ENCODE measurements at places on chromosomes 16 and 17.

GRCh38 chr16:15141586-15141985 lies 47.5 kb upstream of the RRN3 start:
- DNase-seq, result no peak

DNA sequence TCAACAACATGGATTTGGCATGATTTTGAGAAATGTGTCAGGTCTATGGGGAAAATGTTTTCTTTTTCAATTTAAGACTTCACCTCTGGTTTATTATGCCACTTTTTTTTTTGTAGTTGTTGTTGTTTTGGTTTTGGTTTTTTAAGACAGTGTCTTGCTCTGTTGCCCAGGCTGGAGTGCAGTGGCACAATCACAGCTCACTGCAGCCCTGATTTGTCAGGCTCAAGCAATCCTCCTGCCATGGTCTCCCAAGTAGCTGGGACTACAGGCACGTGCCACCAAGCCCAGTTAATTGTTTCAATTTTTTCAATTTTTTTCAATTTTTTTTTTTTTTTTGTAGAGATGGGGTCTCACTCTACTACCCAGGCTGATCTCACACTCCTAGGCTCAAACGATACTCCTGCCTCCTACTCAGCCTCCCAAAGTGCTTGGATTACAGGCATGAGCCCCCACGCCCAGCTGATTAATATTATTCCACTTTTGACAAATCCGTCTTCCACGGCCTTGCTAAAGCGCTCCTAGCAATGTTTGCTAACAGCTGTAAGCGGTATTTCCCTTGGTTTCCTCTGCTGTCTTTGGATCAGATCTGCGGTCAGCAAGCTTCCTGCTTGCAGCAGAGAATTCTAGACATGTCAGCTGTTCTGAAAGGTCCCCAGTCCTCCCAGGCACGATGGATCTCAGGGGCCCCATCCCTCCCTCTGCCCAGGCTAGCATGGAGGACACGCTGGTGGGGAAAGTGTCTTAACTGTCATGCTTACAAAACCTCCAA lies 7.0 kb upstream of the MILR1 start:
- no peak for DNase-seq

- DNase-seq, result no peak
These were observed 22.7 kb downstream of the GINS3 start for GRCh38 chr16:58415003-58415402.

DNA sequence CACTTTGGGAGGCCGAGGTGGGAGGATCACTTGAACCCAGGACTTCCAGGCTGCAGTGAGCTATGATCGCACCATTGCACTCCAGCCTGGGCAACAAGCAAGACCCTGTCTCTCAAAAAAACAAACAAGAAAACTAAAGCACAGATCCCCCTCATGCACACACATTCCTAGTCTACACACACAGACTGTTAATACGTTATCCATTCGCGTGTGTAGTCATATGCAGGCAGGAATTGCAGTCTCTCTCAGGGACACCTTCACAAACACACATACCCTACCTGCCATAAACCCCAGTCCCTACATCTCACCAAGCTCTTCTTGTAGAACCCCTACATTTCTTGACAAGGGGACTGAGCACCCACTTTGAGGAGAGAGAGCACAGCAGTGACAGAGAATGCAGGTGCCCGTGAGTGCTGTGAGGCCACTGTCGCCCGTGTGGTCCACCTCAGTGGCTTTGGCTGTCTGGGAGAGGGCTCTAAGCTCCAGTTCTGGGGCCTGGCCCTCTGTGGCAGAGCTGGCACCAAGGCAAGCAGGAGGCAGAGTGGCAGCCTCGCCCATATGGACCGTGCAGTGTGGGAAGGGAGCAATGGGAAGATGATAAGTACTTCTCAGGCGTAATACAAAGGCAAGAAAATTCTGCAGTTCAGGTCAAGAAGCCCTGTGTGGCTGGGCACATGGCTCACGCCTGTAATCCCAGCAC lies 59.0 kb upstream of the RPH3AL start:
- DNase-seq, result no peak

GRCh38 chr16:48481211-48481610 lies 96.0 kb upstream of the SIAH1 start:
- no peak for DNase-seq

DNA sequence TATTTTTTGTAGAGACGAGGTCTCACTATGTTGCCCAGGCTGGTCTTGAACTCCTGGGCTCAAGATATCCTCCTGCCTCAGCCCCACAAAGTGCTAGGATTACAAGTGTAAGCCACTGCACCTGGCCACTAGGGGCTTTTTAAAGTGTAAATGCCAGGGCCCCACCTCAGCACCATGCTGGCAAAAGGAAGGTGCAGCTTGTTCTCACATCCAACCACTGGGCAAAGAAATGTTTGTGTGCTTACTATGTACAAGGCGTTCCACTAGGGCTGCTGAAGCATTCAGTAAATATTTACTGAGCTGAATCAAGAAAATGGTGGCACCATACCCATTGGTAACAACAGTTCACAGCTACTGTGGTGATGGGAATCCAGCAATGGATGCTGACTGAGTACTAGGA lies 22.6 kb downstream of the COG1 start:
- DNase-seq, result no peak

DNA sequence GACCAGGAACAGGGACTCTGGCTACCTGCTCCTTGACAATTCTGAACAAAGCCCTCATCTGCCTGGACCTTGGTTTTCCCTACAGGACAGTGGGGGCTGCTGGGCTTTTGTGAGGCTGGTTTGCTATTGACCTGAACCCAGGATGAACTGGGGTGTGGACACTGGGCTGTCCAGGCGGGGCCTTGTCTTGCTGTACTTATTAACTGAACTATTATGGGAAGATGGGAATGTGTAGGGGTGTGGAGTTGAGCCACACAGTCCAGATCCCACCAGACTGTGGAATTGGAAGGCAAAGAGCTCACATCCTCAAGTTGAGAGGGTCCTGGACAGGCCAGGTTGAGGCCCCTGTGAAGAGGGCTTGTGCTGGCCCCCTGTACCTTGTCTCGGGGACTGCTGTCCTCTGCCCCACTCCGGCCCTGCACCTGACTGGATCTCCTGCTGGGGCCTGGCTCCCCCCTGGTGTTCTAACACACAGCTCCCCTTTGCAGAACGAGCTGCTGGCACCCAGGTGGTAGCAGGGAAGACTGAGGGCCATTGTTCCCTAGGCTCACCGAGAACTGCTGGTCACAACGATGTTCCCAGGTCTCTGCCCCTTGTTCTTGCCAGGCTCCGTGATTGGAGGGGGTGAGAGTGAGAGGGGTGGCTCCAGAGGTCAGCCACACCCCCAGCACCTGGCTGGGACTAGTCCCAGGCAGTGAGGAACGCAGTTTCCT lies 51.8 kb upstream of the CDC42EP4 start:
- DNase-seq, result no peak

DNA sequence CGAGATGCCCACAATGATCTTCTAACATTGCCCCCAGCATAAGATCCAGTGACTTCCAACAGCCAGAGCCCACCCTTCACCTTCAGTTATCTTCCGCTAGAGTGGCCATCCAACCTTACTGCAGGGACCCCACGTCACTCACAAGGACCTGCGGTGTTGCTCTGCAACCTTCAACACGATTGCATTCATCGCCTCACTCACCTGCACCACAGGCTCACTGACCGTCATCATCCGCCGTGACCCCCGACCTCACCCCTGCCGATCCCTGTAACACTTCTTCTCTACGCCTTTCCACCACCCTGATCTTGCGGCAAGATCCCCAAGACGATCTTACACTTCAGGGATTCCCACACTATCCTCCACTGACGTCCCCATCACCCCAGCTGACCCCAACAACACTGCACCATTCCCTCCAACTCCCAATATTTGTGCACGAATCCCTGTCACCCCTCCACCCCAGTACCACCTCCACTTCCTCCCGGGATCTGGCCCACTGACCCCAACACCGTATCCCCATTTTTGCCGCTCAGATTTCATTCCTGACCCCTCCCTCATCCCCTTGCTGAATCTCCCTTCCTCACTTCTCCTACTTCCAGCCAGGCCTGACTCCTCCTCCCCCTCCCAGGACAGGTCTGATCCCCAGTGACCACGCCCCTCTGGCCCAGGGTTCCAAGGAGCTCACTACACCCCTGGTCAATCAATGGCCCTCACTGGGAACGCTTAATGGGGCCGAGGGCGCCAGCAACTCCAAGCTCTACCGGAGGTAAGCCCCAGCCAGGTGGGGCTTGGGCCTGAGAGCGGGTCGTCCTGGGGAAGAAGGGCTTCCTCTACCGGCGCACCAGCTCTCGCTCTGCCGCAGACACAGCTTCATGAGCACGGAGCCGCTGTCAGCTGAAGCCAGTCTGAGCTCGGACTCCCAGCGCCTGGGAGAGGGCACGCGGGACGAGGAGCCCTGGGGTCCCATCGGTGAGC lies 7.6 kb downstream of the RUNDC3A start:
- DNase-seq, result no peak

DNA sequence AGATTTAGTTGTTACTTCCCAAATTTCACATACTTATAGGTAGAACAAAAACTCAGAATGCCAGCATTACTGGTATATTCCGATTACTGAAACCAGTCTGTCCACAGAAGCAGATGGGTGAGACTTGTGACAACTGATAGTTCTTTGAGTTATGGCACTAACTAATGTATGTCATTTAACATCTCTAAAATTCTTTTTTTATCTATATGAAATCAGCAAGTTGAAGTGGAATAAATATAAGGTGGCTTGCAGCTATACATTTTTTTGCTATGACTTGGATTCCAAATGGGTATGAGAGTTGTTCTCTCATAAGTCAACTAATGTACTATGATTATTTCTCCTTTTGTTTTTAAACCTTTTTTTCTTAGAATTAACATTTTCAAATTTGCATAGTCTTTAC lies 69.1 kb downstream of the VMP1 start:
- no peak for DNase-seq

DNA sequence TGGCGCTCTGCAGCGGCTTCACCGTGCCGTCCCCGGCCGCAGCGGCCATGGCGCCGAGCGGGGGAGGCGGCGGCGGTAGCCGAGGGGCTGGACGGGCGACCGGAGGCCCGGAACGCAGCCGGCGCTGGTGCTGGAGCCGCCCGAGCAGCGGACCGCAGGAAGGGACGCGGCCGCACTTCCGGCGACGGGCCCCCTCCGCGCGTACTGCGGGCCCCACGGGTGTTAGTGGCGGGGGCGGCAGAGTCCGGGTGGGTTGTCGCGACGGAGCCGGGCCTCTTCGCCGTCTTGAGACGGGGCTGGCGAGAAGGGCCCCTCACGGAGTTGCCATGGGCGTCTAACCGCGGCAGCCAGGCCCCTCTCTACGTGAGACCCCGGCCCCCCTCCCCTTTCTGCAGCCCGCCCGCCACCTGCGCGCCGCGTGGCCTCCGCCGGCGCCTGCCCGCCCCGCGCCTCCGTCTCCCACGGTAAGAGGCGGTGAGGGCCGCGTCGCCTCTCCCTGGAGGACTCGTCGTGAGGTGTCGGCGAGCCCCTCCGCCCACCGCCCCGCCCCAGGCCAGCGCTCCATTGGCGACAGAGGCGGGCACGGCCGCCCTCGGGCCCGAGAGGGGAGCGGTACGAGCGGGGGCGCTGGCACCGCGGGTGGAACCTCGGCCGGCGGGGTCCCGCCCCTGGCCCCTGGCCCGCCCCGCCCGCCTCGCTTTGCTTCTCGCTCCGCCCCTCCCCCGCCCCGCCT lies at the start of the genes VPS9D1 and ZNF276:
Gene VPS9D1, minus strand, starts transcription at position 86 of the 733 bp plus-strand sequence. Its CDS starts 37 bp downstream, at position 49.
Gene ZNF276, plus strand, starts transcription at position 725 of the 733 bp plus-strand sequence. CDS start 104 bp downstream, outside the sequence.
- peak; percentile 76 for DNase-seq

- DNase-seq, result no peak
These were observed 15.4 kb downstream of the TNS4 start for GRCh38 chr17:40485851-40486521.

GRCh38 chr17:75133001-75133400 lies 1.5 kb upstream of the NT5C start:
- DNase-seq, result no peak

GRCh38 chr17:73630965-73631595 lies 13.2 kb downstream of the SDK2 start:
- no peak for DNase-seq

DNA sequence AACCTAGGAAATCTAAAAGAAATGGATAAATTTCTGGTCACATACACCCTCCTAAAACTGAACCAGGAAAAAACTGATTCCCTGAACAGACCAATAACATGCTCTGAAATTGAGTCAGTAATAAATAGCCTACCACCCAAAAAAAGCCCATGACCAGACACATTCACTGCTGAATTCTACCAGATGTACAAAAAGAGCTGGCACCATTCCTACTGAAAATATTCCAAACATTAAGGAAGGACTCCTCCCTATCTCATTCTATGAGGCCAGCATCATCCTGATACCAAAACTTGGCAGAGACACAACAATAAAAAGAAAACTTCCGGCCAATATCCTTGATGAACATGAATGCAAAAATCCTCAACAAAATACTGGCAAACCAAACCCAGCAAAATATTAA lies 52.9 kb downstream of the TTC19 start:
- DNase-seq, result no peak

- DNase-seq, result no peak
These were observed 213.8 kb upstream of the NLRP1 start for GRCh38 chr17:5798094-5798493.

GRCh38 chr17:32565401-32565800 lies 78.6 kb downstream of the CDK5R1 start:
- no peak for DNase-seq

GRCh38 chr16:89821438-89822187 lies 5.2 kb upstream of the FANCA start:
- no peak for DNase-seq

- DNase-seq, result no peak
These were observed 232.3 kb downstream of the ZFHX3 start for GRCh38 chr16:72815348-72816318.

GRCh38 chr16:66342294-66342900 lies 24.1 kb upstream of the CDH5 start:
- DNase-seq, result no peak

GRCh38 chr17:34581446-34582184 lies 2.2 kb downstream of the TMEM132E start:
- DNase-seq, result no peak

DNA sequence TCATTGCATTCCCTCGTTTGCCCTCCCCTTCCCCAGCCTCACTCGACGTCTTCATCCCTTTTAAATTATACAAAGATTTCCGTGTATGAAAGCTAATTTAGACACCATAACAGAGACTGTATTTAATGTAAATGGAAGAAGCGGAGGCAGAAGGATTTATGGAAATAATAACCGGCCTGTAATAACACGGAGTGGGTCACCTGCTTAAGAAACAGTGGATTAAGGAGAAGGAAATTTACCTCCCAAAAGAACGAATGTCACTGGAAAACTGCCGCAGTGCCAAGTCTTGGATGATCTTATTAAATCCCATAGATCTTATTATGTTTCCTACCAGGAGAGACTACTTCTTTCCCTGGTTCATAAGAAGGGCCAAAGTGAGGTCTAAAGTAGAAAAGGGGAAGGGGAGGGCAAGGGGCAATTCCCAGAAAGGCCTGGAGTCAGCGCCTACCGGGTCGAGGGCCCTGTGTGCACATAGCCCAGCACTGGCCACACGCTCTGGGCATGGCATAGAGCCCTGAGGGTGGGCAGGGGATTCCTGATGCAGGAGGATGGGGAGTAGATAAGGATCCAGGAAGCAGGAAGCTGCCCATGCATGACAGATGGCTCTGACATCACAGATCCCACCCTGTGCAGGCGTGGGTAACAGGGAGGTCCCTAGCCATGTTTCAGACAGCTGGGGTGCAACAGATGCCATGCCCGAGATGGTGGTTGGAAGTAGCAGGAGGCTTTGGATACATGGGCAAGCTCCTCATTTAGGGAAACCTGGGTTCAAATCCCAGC lies 56.2 kb upstream of the RPL38 start:
- DNase-seq, result no peak
